ENCODE measurements at places on chromosomes 7 and 10.
A peak's percentile ranks its signal among the peaks of the same experiment; 100 is the strongest.

GRCh38 chr7:110621289-110621688 lies 469.6 kb upstream of the LRRN3 start:
- DNase-seq: no peak

DNA sequence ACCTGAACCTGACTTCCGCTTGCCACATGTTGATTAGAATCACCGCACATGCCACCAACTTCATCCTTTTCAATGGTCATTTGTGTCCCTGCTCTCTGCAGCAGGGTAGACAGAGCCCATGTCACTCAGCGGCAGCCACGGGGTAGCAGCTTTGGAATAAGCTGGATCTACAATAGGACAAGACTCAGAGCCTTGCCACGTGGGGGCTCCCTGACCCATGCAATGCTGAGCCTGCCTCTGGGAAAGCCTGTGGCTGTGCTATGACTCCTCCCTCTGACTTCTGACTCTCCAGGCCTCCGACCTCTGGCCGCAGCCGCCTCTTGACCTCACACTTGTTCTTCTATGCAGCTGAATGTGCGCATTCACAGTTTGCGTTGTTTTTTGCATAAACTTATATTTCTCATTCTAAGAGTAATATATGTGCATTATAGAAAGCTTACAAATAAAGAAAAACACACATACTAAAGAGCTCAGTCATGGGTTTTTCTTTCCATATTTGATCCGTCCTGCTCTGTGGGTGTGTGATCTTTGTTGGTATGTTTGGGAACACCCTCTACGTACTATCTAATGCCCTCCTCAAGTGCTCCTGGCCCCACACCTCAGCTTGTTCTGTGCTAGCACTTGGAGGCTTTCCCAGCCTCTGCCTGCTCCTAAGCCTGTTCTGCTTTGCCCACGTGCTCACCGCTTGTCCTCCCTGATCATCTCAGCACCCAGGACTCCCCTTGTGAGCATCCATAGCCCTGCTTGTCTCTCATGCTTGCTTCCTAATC lies 198.0 kb upstream of the MKI67 start:
- DNase-seq: no peak

DNA sequence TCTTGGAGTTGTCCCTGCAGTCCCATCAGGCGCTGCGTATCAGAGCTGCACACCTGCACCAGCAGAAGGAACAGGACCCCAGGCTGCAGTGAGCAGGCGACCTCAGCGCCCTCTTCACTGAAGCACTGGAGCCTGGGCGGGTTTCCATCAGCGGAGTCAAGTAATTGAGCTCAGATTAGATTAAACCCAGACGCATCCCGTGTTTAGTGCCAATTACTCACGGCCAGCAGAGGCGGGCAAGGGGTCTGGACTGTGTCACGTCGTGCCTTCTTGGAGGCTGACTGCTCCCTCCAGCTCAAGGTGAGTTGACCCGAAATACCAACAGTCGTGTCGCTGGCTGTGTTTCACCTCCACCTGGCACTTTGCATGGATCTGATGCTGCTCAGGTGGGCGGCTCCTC lies 123.6 kb downstream of the CXCL12 start:
- DNase-seq: no peak

DNA sequence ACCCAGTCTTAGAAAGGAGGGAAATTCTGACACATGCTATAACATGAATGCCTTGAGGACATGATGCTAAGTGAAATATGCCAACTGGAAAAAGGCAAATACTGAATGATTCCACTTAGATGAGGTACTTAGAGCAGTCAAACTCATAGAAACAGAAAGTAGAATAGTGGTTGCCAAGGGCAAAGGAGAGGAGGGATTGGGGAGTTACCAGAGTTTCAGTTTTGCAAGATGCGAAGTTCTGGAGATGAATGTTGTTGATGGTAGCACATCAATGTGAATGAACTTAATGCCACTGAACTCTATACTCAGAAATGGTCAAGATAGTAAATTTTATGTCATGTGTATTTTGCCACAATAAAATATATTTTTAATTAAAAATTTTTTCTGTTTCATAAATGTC lies 38.9 kb downstream of the DRGX start:
- DNase-seq: no peak

GRCh38 chr7:136058546-136058945 lies 81.4 kb upstream of the MTPN start:
- no peak for DNase-seq

DNA sequence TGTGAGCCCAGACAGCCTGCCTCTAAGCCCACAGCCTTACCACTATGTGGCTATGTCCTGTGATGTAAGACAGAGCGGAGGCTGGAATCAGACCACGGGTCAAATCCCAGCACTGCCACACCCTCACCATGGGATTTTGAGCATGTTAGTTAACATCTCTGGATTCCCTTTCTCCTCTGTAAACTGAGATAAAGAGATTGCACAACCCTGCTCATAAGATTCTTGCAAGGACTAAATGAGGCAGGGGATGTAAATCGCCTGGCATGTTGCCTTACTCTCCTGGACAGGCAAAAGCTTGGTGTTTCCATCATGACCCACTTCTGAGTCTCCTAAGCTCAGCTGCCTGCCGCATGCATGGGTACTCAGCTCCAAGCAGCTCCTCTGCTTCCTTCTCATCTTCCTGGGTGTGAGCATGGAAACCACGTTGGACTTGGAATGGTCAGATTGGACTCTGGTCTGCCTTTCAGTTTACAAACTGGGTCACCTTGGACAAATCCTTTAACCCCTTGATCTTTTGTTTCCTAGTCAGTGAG lies 41.3 kb upstream of the MTURN start:
- no peak for DNase-seq

GRCh38 chr7:151400626-151401315 lies 9.1 kb downstream of the WDR86 start:
- no peak for DNase-seq

GRCh38 chr7:156652886-156653568 lies 12.5 kb downstream of the RNF32 start:
- DNase-seq: no peak

DNA sequence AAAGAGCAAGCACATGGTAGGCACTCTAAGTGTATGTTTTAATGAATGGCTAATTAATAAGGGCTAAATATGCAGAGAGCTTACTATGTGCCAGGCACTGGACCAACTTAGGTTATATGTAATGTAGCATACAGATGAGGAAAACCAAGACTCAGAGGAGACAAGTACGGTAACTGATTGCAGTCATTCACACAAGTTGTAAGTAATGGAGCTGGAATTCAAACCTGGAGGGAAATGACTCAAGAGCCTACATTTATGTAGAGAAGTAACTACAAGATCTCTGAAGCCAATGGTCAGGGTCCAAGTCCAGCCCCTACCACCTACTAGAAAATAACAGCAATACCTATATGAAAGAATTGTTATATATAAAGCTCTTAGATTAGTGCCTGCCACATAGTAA lies 97.3 kb upstream of the KCNIP2 start:
- no peak for DNase-seq

DNA sequence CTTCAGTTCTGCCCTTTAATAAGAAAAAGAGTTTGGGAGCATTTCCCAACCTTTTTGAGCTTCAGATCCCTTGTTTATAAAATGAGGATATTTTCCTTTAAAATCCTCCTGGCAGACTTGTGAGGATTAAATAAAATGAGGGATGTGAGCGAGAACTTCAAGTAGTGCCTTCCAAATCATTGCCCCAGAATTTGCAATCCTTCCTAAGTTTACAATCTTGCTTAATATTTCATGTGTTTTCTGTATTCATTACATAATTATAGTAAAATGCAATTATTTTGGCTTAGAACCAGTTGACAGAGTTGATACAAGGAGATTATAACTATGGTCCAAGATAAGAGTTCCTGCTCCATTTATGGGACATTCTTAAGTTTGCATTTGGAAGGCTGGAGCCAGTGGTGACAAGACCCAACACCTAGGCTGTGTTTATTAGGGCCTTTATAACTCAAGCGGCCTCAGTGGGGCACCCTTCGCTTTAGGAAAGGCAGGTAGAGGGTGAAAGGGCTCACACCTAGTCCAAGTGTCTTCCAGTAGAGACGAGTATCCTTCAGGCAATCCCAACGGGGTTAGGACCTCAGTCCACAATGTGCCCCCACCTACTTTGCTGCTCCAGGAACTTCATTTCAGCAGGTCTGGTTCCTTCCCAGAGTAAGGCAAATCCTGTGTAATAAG lies 317.5 kb downstream of the WDR11 start:
- no peak for DNase-seq

GRCh38 chr10:89861584-89862301 lies 160.4 kb downstream of the KIF20B start:
- DNase-seq: no peak

GRCh38 chr7:130486114-130486953 lies 5.6 kb upstream of the MEST start:
- DNase-seq: peak; percentile 12

- DNase-seq: no peak
Observed at GRCh38 chr10:71216363-71216695, 4.0 kb downstream of the UNC5B start.

GRCh38 chr10:58350619-58351323 lies 16.0 kb downstream of the UBE2D1 start:
- DNase-seq: no peak

GRCh38 chr10:71796749-71797405 lies 23.6 kb upstream of the VSIR start:
- no peak for DNase-seq

- no peak for DNase-seq
Observed at GRCh38 chr10:48464871-48465736, 139.8 kb downstream of the ARHGAP22 start.

DNA sequence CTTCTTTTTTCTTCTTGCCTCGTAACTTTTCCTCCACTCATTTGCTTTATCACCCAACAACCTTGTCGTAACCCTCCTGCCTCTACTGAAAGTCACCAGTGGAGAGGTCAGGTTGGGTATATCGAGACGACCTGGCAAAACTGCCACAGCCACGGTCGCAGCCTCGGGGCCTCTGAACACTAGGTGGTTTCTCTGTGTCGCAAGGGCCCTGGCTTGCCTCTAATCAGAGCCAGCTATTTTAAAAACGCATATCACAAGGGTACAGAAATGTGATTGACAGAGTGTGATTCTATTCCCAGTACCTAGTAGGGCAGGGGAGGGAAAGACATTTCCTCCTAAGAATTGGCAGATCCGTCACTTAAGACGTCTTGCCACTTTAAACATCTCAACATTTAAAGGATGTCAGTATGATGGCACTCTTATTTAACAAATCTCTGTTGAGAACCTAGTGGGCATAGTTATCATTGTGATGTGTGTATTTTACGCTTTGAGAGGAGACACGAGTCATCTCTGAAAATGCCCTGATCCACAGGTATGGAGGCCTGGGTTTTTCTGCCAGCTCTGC lies 197.5 kb downstream of the ARHGAP21 start:
- no peak for DNase-seq

DNA sequence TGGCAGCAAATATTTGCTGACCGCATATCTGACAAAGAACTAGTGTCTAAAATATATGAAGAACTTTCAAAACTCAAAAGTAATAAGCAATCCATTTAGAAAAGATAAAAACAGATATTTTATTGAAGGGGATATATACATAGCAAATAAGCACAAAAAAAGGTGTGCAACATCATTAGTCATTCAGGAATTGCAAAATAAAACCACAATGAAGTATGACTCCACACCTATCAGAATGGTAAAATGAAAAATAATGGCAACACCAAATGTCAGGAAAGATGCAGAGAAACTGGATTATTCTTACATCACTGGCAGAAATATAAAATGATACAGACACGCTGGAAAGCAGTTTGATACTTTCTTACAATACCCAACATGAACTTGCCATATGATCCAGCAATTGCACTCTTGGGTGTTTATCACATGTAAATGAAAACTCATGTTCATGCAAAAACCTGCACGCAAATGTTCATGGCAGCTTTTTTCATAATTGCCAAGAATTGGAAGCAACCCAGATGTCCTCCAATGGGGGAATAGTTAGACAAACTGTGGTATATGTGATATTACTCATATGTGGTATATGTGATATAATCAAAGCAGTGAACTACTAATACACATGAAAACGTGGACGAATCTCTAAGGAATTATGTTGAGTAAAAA lies 645.5 kb downstream of the GRID1 start:
- no peak for DNase-seq

DNA sequence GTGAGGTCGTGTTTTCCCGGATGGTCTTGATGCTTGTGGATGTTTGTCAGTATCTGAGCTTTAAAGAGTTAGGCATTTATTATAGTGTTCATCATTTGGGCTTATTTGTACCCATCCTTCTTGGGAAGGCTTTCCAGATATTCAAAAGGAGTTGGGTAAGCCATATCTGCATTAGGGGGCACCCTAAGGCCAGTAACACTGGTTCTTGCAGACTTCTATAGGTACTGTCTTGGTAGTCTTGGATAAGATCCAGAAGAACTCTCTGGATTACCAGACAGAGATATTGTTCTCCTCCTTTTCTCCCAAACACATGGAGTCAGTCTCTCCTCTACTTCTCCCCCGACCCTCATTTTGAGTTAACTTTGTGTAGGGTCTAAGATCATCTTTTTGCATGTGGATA lies 92.8 kb downstream of the SDK1 start:
- no peak for DNase-seq

DNA sequence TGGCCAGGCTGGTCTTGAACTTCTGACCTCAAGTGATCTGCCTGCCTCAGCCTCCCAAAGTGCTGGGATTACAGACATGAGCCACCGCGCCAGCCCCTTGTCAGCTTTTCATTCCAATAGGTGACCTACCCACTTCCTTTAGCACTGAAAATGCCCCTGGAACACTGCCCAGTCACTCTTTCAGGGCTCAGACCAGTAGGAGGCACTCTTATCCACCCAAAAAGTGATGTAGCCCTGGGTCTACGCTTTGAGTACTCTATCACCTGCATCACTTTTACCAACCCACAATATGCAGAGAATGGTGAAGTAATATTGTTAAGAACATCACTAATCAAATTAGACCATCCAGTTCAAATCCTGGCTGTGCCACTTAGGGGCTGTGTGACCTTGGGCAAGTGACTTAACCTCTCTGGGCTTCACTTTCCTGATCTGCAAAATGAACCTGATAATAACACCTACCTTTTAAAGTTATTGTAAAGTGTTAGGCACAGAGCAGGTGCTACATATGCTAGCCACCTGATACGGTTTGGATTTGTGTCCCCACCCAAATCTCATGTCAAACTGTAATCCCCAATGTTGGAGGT lies 5.2 kb downstream of the CALN1 start:
- no peak for DNase-seq

GRCh38 chr7:153829525-153829924 lies 222.7 kb upstream of the DPP6 start:
- no peak for DNase-seq

DNA sequence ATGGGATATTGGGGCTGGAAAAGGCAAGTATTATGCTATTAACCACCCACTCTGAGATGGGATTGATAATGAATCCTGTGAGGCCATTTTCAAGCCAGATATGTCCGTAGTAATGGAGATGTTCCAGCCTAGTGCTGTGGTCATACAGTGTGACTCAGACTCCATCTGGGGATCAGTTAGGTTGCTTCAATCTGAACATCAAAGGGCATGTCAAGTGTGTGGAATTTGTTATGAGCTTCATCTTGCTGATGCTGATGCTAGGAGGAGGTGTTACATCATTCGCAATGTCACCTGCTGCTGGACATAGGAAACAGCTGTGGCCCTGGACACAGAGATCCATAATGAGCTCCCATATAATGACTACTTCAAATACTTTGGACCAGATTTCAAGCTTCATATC lies 144.7 kb downstream of the PLCE1 start:
- no peak for DNase-seq

Data from activated naive CD4-positive, alpha-beta T cell (primary cell).